ENCODE measurements at places on chromosomes 16 and 17.

GRCh38 chr17:44878627-44879221 is 20.5 kb downstream of the EFTUD2 start:
- peak; percentile 77 for DNase-seq

DNA sequence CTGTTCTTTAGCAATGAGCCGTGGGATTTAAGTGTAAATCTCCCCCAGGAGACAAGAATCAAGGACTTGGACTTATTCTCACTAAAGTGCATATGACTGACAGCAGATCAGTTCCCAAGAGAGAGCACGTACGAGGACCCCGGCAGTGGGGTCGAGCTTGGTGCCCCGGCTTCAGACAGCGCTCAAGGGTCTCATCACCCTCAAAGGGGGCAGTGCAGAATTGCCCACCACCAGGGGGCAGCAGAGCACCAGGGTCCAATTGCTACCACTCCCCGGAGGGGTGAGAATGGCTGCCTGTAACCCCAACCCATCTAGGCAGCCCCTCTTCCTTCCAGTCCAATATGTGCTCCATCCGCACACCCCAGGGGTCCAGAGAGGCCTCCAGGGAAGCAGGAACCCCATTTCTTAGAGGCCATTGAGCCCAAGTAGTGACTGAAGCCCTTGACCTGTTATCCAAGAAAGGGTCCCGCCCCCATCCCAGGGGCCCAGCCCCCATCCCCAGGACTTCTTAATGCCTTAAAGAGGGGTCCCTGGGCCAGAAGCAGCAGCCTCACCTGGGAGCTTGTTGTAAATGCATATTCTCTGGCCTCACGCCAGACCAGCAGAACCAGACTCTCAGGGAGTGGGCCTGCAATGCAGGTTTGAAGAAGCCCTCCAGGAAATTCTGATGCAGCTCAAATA is 86.1 kb downstream of the ZDHHC7 start:
- DNase-seq: no peak

- DNase-seq: no peak
Measured at GRCh38 chr17:17150448-17150800, 55.7 kb downstream of the PLD6 start.

GRCh38 chr17:42289611-42290181 is 1.4 kb downstream of the STAT5A start:
- DNase-seq: no peak

- no peak for DNase-seq
Measured at GRCh38 chr17:51016099-51016498, 104.6 kb downstream of the SPAG9 start.

DNA sequence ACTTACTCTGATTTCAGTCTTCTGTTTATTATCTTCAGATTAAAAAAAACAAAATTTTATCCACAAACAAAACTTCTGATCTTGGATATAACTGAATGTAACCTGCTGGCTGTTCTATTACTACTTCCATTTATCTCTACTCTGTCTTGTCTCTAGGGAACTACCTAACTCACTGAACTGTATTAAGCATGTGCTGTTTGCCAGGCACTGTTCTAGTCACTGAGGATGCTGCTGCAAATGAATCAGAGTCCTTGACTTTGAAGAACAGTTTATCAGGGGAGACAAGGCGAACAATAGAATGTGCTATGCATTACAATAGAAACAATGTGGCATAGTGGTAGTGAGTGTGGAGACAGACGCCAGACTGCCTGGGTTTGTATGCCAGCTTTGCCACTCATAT is 2.3 kb upstream of the ANKRD40 start:
- DNase-seq: no peak

GRCh38 chr16:54140057-54140787 is 146.4 kb downstream of the IRX3 start:
- no peak for DNase-seq

DNA sequence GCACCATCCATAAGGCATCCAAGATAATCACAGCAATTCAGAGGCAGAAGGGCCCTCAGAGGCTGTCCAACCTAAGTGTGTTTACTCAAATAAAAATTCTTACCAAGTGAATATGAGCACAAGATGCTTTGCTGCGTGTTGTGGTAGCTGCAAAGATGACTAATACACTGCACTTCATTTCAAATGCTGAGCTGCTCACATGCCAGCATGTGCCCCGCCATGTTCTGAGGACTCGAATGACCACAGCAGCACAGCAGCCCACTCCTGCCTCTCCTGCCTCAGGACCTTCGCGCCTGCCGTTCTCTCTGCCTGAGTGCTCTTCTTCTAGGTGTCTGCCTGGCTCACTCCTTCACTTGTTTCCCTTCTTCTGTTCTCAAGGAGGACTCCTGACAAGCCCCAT is 19.0 kb downstream of the PIK3R5 start:
- no peak for DNase-seq

- no peak for DNase-seq
Measured at GRCh38 chr17:7024402-7024785, 1.5 kb downstream of the BCL6B start.

- no peak for DNase-seq
Measured at GRCh38 chr16:56910112-56910511, 21.8 kb upstream of the HERPUD1 start.

DNA sequence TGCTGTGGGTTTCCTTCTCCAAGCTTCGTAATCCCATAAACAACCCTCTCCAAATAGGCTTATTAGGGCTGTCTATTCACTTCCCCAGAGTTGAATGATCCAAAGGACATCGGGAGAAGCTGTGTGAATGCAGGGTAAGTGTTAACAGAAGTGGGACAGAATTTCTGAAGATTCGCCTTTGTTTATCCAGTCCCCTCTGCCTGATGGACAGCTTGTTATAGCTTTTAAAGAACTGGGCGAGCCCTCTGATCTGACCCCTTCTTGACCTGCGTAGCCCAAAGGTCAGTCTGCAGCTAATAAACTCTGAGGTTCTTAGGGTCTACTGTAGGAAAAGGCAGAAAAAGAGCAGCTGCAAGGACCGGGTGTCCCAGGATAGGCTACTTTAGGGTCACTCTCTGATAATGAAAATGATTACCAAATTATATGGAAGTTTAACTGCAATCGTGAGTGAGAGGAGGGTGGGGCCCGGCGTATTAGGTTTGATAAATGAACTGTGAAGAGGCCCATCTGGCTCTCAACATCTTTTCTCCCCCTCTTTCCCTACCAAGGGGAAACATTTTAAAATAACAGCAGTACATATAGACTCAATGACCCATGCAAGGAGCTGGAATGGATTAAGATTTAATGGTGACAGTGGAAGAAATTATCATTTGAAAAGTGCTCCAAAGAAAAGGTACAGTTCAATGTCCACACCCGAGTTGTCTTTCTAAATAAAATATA is 233.4 kb downstream of the FTO start:
- no peak for DNase-seq

DNA sequence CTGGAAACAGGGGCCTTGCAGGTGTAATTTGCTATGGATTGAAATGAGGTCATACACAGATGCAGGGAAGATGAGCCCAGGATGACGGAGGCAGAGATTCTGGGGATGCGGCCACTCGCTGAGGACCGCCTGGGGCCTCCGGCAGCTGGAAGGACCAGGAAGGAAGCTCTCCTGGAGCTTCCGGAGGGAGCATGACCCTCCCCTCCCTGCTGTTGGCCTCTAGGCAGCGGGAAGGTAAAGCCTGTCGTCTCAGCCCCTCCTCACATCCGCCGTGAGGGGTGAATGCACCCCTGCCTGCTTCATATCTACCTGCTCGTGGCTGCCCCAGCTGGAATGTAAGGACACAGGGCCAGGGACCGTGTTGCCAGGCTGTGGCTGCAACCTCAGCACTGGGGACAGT is 29.1 kb upstream of the ZNF469 start:
- no peak for DNase-seq

DNA sequence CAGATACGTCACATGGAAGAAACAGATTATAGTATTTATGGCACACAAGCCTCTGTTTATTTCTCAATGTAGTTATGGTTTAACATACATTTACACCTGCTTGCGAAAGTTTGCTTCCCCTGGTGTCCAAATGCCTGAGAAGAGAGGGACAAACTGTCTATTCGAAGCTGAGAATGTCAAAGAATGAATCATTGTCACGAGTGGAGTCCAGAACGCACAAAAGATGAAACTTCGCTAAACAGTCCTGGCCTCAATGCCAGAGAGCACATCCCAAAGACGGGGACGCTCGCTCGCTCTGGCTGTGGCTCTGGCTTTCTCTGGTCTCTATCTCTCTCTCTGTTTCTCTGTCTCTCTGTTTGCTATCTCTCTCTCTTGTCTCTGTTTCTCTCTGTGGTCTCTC is 298.8 kb downstream of the FOXL1 start:
- DNase-seq: no peak

DNA sequence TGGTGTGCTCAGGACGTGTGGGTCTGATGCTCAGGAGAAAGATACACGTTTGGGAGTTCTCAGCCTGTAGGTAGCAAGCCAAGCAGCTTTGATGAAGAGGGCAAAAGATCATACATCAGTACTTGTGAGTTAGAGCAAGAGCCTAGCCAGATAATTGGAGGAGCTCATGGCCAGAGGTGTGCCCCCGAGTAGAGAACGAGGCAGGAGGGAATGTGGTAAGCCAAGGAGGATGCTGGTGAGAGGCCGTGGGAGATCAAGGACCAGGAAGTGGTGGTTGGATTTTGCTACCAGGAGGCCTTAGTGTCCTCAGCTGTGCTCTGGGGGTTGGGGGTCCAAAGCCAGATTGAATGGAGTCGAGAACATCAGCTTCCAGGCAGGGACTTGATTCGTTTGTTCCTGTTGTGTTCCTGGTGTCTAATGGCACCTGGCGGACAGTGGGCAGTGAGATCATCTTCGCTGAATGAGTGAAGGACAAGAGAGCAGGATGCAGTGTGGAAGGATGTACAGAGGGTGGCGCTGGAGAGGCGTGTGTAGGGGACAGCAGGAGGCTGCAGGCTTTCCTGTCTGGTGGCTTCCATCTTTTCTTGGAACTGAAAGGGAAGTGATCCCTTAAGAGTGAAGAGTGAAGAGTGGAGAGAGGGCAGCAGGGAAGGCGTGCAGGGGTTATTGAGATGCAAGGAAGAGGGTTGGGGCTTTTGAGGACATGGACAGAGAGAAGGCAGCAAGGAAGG is 11.6 kb downstream of the FBXL19 start:
- peak; percentile 65 for DNase-seq

- DNase-seq: peak; percentile 40
Measured at GRCh38 chr17:2712300-2713043, 908 bp upstream of the CLUH start.

DNA sequence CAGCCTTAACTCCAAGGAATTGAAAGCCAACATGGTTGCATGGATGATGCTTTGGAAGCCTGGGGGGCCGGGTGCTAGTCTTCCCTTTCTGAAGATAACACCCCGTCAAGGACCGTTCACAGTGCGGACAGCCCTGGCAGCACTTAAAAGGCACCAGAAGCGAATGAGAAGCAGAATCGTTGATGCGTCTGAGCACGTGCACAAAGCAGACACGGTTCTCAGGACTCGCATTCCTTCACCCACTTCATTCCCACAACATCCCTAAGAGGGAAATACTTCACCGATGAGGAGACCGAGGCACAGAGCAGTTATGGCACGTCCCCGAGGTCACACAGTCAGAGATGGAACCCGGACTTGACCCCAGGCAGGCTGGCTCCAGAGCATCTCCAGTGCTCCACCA is 14.2 kb downstream of the TRPV1 start:
- no peak for DNase-seq

- no peak for DNase-seq
Measured at GRCh38 chr16:84898447-84898846, 78.7 kb downstream of the CRISPLD2 start.

- no peak for DNase-seq
Measured at GRCh38 chr16:28064706-28065249, 1.3 kb upstream of the GSG1L start.

DNA sequence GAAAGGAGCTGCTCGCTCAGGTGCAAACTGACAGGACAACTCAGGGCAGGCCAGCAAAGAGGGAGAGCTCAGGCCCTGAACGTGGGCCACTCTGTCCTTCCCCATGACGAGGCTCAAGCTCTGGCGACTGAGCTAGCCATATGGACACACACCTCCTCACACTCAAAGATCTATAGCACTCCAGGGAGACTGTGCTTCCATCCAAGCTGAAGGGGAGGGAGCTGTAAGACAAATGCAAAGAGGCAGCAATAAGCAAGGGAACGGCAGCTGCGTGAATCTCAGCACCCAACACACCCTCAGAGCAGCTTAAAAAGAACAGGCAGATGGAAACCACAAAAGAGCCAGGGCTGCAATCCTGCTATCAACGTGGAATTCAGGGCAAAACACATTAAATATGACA is 13.5 kb downstream of the NUDT16L1 start:
- DNase-seq: no peak

- no peak for DNase-seq
Measured at GRCh38 chr17:11511696-11512095, 86.6 kb upstream of the DNAH9 start.

- no peak for DNase-seq
Measured at GRCh38 chr17:34091975-34092374, 163.1 kb upstream of the CCL2 start.

GRCh38 chr17:42271779-42272035 is 4.5 kb downstream of the STAT5B start:
- DNase-seq: no peak

DNA sequence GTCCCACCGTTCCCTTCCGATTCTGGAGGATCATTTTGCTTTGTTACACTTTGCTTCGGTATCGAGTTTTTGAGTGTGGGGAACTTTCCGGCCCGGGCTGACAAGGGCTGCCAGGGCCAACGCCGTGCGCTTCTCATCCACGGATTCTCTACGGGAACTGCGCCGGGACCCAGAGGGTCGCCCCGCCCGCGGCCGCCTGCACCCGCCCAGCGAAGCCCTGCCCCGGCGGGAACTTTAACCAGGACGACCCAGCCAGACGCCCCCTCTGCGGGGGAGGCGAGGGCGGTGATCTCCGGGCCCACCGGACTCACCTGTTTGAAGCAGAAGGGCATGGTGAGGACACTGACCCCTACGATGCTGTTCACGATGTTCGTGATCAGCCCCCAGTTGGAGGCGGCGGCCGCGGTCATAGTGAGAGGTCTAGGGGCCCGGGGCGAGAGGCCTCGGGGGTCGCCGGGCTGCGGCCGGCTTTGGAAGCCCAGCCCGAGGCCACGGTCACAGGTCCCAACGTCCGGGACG is 536 bp downstream of the SLC38A10 start:
- peak; percentile 17 for DNase-seq

DNA sequence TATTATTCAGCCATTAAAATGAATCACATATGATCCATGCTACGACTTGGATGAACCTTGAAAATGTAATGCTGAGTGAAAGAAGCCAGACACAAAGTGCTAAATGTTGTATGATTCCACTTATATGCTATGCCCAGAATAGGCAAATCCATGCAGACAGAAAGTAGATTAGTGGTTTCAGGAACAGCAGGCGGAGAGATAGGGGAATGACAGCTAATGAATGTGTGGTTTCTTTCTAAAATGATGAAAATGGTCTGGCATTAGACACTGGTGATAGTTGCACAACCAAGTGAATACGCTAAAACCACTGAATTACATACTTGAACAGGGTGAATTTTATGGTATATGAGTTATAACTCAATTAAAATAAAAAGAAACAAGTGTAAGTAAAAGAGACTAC is 121.8 kb upstream of the NOG start:
- no peak for DNase-seq

DNA sequence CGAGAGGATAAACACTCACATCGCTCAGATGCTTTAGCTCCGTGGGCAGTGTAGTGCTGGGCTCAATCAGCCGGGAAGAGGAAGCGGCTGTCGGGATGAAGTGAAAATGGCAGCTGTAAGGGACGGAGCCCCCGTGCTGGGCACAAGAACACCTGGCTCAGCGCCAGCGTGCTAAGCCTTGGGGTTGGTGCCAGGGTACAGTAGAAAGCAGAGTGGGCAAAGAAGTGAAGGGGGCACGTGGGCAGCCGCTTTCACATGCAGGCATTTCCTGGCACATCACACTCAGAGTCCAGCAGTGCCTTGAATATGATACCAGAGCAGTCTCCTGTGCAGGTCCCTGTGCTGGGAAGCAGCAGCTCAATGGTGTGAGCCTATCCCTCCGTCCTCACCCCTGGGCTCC is 51.1 kb upstream of the FOXF1 start:
- no peak for DNase-seq

All from G401 (cell line).